ENCODE measurements at places on chromosomes 3 and 15. TPM values are rescaled to one million over a fixed set of nuclear protein-coding genes. Genes with fewer than 3 reads are reported as not detected.

TADA3 gene
- 55.2 TPM for total RNA-seq

CYP11A1 gene
- 0.20 TPM for total RNA-seq

A4GNT gene
- not detected for total RNA-seq

RYK gene
- 87.2 TPM for total RNA-seq

TMEM266 gene
- total RNA-seq: not detected

ATP2B2 gene
- total RNA-seq: not detected

BCL2A1 gene
- not detected for total RNA-seq

ADGRG7 gene
- total RNA-seq: 0.35 TPM

MYO5C gene
- total RNA-seq: 18.3 TPM

CCDC54 gene
- 0.10 TPM for total RNA-seq

AP4E1 gene
- 18.8 TPM for total RNA-seq

NGRN gene
- total RNA-seq: 121 TPM

CPNE9 gene
- not detected for total RNA-seq

DAZL gene
- total RNA-seq: not detected

NCEH1 gene
- total RNA-seq: 57.2 TPM

TIMMDC1 gene
- 57.7 TPM for total RNA-seq

FBLN2 gene
- 9.4 TPM for total RNA-seq

B3GNT5 gene
- 21.7 TPM for total RNA-seq

SPRED1 gene
- total RNA-seq: 26.2 TPM

CAMP gene
- 0.25 TPM for total RNA-seq

ARGFX gene
- not detected for total RNA-seq

SH3GL3 gene
- 0.35 TPM for total RNA-seq

TRIM71 gene
- total RNA-seq: 0.87 TPM

QTRT2 gene
- total RNA-seq: 21.0 TPM

GP5 gene
- under 0.01 TPM for total RNA-seq

CHD2 gene
- 92.3 TPM for total RNA-seq

FBXL22 gene
- not detected for total RNA-seq

THRB gene
- 46.1 TPM for total RNA-seq

LRRC3B gene
- total RNA-seq: not detected

PLSCR1 gene
- 183 TPM for total RNA-seq

CFAP91 gene
- 0.52 TPM for total RNA-seq

TIMP4 gene
- total RNA-seq: 0.69 TPM

SLC22A13 gene
- not detected for total RNA-seq

NPTN gene
- total RNA-seq: 262 TPM

SPATA12 gene
- 0.10 TPM for total RNA-seq

MKRN2OS gene
- 1.8 TPM for total RNA-seq
